ENCODE measurements at places on chromosomes 2 and 18. TPM values are rescaled to one million over a fixed set of nuclear protein-coding genes. Genes with fewer than 3 reads are reported as not detected.

- DNase-seq = no peak
These were observed 9.0 kb downstream of the DCDC2C start for GRCh38 chr2:3712424-3712823.

DNA sequence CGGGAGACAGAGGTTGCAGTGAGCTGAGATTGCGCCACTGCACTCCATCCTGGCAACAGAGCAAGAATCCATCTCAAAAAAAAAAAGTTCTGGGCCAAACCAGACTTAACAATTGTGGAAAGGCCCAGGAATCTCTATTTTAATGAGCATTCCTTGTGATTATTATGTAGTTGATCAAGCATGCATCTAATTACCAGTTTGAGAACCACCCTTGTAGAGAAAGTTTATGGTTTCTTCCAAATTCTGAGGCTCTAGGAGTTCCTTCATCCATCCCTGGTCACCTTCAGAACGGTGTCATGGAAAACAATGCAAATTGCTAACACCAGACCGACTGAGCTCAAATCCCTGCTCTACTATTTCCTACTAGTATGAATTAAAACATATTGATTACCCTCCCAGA, 246.3 kb upstream of the KLHL29 start:
- DNase-seq = no peak

DNA sequence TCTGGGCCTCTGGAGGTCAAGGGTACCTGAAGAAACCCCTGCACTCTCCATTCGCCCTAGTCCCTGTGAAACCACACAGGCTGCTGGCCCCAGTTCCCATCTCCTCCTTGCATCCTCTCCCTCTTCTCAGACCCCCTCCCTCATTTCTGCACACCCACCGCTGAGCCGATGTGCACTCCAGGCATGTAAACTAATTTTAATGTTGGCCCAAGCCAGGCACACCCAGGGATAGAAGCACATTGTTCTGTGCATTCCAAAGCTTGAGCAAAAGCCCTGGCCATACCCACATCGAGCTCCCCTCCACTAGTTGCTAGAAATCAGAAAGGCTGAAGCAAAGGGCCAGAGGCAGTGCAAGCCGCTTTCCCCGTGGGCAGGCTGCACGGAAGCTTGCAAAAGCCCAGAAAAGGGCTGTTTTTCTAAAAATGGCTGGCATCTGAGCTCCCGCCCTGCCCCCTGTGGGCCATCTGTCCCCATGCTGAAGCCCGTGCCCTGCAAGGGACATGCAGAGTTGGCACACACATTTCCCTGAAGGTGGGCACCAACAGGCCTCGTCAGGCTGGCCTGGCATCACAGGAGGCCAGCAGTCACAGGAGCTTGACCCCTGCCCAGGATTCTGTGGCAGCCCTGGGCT, 181.6 kb downstream of the SMAD7 start:
- no peak for DNase-seq

- no peak for DNase-seq
These were observed 120.0 kb upstream of the THSD7B start for GRCh38 chr2:136645236-136645828.

DNA sequence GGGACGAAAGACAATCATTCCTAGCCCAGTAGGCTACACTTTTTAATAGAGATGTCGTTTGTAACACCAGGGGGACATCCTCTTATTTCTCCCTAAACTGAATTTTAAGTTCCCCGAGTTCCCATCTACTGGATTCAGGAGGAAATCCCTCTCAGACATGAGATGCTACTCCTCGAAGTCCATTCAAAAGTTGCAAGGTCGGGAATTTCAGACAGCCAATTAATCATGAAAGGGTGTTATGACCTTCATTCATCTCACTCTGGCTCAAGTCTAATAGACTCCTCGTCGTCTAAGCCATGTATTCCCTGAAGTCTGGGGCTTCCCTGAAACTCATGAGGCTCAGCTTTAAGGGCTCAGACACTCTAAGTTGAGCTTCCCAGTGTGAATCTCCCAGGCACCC, 1.2 kb upstream of the DSC3 start:
- DNase-seq = no peak

BUB1 gene
- 0.84 TPM for total RNA-seq

TRABD2A gene
- 2.2 TPM for total RNA-seq

STPG4 gene
- 0.90 TPM for total RNA-seq

CD226 gene
- total RNA-seq = 3.1 TPM

SLC4A5 gene
- total RNA-seq = 6.2 TPM
